ENCODE measurements at places on chromosomes 1 and 21. TPM values are rescaled to one million over a fixed set of nuclear protein-coding genes. Genes with fewer than 3 reads are reported as not detected.

SPRR2F gene
- total RNA-seq: not detected

NID1 gene
- 86.8 TPM for total RNA-seq

GBP2 gene
- 24.0 TPM for total RNA-seq

NR5A2 gene
- 2.1 TPM for total RNA-seq

SLC35D1 gene
- total RNA-seq: 4.5 TPM

NPHS2 gene
- not detected for total RNA-seq

SPRR2G gene
- total RNA-seq: not detected

TAS1R1 gene
- not detected for total RNA-seq

DNA sequence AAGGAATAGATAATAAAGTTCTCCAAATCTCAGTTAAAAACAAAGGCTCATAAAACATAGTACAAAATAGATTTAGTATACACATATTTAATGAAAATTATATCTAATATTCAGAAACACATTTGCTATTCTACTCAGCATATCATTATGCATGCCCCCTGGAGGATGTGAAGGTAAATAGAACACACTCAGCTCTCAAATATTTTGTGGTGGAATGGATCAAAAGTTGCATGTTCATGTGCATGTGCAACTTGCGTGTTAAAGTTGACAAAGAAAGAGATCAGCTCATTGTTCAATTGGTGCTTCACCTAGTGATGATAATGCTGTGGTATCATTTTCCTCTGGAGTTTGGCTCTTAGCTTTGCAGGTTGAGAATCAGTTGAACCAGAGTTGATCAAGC, 4.9 kb upstream of the ZNF644 start:
- no peak for DNase-seq

- no peak for DNase-seq
Observed at GRCh38 chr1:1806890-1807289, 28.6 kb upstream of the NADK start.

DNA sequence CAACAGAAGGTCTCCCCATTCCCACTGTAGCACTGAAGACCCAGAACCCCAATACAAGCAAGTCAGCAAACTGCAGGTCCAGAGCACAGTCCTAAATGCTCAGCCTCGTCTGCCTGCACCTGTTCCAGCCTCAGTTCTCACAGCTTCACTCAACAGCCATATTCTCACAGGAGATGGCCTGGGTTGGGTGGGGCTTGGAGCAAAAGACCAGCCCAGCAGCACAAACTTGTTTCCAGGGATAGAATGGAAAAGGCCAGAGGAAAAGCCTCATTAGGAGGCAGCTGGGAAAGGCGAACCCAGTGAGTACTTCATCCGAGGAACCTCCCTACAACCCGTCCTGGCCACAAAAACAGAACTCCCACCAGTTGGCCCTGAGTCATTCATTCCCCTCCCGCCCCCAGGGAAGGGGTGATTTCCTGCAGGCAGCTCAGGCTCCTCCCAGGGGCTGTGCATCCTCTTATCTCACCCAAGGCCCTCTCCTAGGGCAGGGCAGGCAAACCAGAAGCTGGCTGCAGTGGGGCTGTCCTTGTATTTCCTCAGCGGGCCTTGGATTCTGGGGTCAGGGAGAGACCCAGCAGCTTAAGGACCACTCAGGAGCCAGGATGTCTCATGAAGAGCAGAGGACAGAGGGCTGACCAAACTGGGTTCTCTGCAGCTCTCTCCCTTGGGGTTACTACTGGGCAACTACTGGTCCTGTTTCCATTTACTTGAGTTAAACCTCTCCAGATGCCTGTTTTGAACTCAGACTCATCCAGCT, 7.4 kb upstream of the MPL start:
- DNase-seq: peak; percentile 88

GRCh38 chr21:17269760-17270159, 243.1 kb upstream of the CXADR start:
- no peak for DNase-seq

GRCh38 chr1:30270461-30270860, 452.9 kb downstream of the MATN1 start:
- no peak for DNase-seq

GRCh38 chr1:53172426-53173128, 24.0 kb upstream of the CPT2 start:
- DNase-seq: no peak

GRCh38 chr1:108108119-108108518, 92.0 kb downstream of the SLC25A24 start:
- DNase-seq: no peak

- DNase-seq: no peak
Observed at GRCh38 chr1:246066573-246066972, 440.5 kb downstream of the SMYD3 start.

GRCh38 chr1:177171536-177172123, 872 bp downstream of the BRINP2 start:
- DNase-seq: no peak

DNA sequence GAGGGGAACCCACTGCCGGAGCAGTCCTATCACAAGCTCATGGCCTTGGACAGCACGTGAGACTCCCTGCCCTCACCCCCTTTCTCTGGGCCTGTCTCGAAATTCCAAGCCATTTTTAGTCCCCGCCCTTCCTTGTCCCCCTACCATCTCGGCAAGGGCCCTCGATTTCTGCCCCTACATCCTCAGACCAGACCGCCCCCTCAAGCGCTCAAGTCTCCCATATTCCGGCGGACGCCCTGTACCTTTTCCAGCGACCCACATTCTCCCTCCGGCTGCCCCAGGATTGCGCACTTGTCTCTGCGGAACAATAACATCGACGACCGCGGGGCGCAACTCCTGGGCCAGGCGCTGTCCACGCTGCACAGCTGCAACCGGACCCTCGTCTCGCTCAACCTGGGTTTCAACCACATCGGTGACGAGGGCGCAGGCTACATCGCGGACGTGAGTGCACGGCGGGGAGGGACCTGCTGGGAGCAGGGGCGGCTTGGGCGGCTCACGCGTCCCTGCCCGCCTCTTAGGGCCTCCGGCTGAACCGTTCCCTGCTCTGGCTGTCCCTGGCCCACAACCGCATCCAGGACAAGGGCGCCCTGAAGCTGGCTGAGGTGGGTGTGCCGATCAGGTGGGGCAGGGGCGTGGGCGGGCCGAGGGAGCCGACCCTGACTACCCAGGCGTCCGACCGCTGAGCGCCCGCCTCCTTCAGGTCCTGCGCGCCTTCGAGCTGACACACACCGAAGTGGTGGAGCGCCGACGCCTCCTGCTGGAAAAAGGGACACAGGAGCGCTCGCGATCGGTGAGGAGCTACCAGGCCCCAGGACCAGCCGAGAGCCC, 7.0 kb downstream of the LRRC71 start:
- peak; percentile 80 for DNase-seq

- peak; percentile 35 for DNase-seq
Observed at GRCh38 chr1:89631816-89632656, 884 bp upstream of the LRRC8C start.

- DNase-seq: no peak
Observed at GRCh38 chr1:66383611-66384010, 150.3 kb upstream of the SGIP1 start.
